ENCODE measurements at places on chromosomes 7 and 10.

- DNase-seq = no peak
These were observed 176.3 kb downstream of the WNT2 start for GRCh38 chr7:117146511-117146910.

DNA sequence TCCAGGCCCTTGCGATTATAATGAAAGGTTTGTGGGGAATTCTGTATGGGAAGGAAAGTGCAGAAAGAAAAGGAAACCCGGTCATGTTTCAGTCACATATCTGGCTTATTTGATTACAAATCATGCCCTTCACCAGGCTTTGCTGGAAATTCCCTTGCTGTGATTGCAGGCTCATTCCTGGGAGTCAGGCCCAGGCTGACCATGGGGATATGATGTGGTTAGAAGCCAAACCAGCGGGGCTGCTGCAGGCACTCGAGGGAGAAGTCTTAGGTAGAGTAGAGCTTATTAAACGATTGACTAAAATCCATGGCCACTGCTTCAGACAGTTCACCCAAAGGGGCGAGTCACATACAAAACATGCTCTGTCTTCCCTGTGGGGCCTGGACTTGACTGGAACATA is 16.2 kb downstream of the PKD1L1 start:
- no peak for DNase-seq

GRCh38 chr7:105098863-105099515 is 85.0 kb downstream of the KMT2E start:
- no peak for DNase-seq

DNA sequence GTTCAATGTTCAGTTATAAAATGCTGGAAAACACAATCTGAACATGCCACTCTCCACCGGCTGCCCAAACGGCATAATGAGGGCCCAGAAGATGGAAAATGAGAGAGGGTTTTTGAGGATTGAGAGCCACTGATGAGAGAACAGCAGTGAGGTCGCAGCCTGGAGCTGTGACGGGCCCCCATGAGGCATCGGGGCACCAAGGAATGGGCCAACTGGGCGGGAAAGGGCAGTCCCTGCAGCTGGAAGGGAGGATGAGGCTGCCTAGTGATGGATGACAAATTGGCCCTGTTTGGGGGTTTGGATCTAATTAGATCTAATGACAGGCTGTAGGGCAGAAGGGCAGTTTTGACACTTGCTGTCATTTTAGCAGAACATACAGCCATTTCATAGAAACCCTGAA is 39.1 kb downstream of the WNT2 start:
- no peak for DNase-seq

GRCh38 chr7:82021036-82021435 is 251.2 kb upstream of the HGF start:
- DNase-seq = no peak

DNA sequence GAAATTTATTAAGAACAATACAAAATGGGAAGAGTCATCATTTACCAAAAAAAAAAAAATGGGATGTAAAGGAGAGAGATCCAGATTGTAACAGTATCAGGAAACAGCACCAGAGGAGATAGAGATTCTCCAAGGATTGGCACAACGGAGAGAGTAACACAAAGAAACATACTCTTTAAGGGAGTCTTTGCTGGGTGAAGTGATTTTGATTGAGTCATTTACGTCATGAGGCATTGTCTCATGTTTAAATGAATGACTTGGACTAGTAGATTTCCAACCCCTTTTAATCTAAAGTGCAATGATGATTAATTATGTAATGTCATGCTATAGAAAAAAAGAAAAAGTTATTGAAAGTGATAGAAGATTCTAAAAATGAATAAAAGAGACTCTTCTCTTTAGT is 68.8 kb downstream of the ITGB8 start:
- no peak for DNase-seq

DNA sequence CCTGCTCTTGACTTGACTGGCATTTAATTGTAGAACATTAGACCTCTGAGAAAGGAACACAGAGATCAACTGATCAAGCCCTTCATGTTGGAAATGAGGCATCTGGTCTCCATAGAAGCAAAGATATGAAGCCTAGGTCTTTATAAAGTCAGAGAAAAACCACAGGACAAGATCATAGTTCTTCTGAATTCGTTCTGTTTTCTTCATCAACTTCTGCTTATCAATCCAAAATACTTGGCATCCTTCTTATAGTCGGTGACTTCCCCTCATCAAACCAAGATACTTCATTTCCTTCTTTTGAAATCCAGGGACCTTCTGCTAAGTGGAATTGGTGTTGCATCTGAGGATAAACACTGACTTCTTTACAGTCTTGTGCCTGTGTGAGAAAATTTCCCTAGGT is 77.1 kb upstream of the PRKCQ start:
- no peak for DNase-seq

DNA sequence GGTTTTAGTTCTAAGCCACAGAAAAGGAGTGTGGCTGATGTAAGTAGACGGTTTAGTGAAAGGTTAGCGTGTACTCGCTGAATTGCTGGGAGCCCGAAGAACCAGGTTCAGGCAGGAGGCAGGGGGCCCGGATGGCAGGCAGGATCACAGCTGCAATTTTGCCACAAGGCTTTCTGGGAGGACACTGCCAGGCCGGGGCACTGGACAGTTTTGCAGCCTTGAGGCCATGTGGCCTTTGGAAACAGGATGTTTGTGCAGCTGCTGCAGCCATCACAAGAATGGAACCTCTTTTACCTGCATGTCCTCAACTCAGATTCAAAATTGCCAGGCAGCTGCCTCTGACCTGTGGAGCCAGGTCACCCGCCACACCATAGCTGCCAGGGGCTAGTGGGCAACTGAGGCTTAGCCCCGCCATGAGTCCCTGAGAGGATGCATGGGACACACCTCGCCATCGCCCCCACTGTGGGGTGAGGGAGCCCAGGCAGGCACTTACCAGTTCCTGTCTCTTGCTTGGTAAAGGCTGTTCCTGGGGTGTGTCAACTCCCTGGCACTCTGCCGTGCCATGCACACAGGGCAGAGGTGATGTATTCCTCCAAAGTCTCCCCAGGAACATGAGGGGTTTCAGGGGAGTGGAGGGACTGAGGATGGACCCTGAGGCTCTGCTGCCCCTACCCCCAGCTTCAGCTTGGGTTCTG is 188.6 kb downstream of the RPS24 start:
- no peak for DNase-seq

DNA sequence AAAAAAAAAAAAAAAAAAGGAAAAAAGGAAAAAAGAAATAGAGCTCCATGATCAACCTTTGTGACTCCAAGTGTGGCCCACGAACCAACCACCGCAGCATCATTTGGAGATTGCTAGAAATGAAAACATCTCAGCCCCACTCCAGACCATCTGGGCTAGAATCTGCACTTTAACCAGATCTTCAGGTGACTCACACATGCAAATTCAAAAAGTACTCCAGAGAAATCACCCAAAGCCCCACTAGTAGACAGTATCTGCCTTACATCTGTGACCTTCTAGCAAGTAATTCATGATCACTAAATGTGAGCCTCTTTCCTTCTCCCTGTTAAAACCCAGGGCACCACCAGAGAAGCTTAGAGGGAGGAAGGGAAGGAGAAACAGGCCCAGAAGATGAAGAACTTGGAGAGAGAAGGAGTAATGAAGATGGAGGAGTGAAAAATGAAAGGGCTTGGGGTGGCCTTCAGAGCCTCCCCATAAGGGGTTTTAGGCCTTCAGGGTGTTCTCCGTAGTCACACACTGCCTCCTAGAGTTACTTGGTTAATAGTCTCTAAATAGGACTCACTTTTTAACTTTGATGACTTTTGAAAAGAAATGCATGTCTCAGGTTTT is 94.0 kb downstream of the SLC37A3 start:
- no peak for DNase-seq

- DNase-seq = no peak
These were observed 29.6 kb upstream of the ICA1 start for GRCh38 chr7:8291397-8292141.

GRCh38 chr7:116683786-116684185 is 11.8 kb downstream of the MET start:
- DNase-seq = no peak

DNA sequence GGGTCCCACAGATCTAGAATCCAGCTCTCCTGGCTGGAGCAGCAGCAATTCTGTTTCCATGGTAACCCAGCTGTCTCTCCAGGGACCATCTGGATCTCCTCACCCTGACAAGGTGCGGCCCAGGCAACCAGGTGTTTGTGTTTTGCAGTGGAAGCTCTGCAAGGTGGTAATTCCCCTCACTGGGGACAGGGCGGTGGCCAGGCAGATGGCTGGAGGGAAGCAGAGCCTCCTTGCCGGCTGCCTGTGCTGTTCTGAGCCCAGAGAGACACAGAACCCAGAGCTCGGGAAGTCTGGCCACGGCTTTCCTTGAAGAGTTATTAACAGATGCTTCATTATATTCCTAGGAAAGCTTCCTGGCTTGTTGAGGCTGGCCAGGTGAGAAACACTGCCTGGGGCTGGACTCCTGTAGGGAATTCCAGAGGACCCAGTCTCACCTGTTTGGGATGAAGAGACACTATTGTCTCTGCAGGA is 118.2 kb upstream of the PPIF start:
- DNase-seq = no peak

DNA sequence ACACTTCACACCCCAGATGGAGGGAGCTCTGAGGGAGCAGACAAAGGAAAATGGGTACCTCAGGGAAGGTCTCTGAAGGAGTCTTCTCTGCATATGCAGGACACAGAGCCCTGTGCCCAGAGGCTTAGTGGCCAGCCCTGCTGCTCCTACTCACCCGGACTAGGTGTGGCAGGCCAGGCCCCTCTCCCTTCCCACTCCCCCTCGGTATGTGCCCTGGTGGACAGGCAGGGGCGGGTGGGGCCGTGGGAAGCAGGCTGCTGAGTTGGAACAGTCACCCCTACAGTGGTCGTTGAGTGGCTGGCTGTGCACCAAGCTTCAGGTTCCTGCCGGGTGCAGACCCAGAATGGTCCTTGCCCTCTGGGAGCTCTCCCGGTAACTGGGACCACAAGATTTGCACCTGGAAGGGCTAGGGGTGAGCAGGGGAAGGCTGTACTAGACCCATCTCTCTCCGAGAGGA is 68.6 kb downstream of the ZMIZ1 start:
- no peak for DNase-seq

- DNase-seq = no peak
These were observed 13.2 kb downstream of the ATG9B start for GRCh38 chr7:151011097-151011409.

GRCh38 chr10:37975401-37975991 is 951 bp downstream of the ZNF25 start:
- no peak for DNase-seq

DNA sequence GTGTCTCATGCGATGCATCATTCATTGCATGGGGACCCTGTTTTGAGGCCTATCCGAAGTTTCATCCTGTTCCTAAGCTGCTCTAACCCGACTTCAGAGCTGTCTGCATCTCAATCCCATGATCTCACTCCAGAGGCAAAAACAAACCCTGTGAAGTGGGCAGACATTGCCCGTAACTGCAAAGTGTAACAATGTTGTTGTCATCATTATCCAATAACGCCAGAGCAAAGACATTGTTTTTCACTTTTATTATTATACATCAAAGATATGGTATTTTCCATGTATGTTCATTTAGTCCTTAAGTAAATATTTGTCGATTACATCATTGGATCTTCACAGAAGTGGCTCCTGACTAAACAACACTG is 246.7 kb downstream of the KLF6 start:
- no peak for DNase-seq

DNA sequence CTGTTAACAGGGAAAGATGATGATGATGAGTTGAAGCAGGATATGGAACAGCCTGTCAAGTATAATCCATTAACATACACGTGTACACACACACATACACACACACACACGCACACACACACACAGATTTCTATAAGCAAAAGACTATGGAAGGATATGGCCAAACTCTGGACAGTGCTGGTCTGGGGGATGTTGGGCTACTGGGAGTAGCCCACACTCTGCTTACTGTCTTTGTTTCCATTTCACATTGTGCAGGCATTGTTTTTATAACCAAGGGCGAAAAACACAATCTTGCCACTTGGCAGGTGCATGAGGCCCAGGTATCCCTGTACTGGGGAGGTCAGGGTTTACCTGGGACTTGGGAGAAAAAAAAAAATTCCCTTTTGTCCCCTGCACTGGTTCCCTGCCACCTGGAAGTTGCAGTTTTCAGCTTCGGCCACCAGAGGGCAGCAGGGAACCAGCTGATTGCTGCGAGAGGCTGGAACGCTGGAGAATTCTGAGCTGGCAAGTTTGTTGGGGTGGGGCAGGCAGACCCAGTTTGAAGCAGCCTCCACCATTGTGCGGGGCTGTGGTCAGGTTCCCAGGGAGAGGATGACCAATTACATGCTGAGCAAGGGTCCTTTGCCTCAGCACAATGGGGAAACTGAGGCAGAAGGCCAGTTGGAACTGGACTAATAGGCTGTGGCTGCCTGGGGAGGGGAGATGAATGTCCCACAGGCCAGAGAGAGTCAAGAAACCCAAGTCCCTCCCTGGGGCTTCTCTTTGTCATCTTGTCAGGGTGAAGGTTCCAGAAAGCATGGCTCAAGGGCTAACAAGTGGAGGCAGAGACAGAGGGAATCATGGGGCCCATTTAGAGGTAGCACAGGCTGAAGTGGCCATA is 27.3 kb downstream of the PPIF start:
- DNase-seq = peak; percentile 20

DNA sequence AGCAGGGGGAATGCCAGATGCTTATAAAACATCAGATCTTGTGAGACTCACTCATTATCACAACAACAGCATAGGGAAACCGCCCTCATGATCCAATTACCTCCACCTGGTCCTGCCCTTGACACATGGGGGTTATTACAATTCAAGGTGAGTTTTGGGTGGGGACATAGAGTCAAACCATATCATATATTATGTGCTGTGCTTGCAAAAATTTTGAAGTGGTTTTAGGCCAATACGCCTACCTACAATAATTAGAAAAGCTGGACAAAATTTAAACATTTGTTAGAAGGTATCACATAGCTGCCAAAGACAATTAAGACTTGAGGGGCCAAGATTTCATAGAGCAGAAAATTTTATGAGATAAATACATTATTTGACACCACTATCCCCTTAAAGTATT is 29.5 kb downstream of the NPSR1 start:
- DNase-seq = no peak

DNA sequence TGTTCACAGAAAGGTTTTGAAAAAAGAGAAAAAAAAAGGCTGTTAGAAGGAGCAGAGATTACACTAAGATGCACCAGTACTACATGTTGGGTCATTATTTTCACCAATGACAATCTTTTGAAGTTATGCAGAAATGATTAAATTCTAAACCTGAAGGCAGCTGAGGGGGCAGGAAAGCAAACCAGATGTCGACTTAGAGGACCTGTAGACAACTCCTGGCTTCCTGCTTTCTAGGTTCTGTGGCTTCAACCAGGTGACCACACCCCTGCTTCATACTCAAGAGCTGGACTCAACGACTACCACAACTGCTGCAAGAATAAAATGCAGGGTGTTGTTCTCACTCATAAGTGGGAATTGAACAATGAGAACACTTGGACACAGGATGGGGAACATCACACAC is 30.0 kb downstream of the MYOF start:
- DNase-seq = no peak

Data from GOT3 (cell line).